ENCODE measurements at places on chromosomes 2 and 18.

- no peak for DNase-seq
These were observed 116.8 kb upstream of the ST6GAL2 start for GRCh38 chr2:107002735-107003134.

DNA sequence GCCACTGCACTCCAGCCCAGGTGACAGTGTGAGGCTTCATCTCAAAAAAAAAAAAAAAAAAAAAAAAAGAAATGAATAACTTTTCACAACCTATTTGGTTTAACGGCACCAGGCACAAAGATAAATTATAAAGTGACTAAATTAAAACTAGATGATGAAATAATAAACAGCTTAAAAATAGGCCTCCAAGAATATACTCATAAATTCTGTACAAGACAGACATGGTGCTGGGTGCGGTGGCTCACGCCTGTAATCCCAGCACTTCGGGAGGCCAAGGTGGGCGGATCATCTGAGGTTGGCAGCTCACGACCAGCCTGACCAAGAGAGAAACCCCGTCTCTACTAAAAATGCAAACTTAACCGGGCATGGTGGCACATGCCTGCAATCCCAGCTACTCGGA lies 19.7 kb downstream of the USP34 start:
- DNase-seq: no peak

DNA sequence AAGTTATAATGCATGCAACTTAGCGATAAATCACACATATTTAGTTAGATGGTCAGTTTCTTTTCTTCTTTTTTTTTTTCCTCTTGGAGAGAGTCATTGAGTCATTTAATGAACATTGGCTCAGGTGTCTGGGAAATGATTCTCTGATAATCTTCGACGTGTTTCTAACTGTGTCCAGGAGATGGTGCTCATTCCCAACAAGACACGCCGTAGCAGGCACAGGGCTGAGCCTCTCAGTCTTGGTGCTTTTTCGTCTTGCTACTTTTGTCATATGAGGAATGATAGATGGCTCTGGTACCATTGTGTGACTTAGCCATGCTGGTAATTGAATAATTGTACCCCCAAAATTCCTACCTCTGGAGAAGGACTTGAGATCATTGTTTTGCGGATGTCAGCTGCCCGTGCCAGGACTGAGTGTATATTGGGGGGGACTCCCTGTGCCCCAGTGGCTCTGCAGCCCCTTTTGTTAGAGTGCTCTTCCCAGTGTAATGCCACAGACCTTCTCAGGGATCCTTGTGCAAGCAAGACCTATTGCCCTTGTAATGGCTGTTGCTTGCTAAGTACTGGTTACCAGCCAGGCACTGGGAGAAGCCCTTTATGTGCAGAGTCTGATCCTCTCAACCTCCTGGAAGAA lies 107.6 kb upstream of the CYRIA start:
- peak; percentile 75 for DNase-seq

- no peak for DNase-seq
These were observed 75.2 kb downstream of the FMNL2 start for GRCh38 chr2:152410165-152410597.

- DNase-seq: no peak
These were observed 17.6 kb upstream of the GRP start for GRCh38 chr18:59202258-59202820.

- no peak for DNase-seq
These were observed 747.0 kb downstream of the BCL11A start for GRCh38 chr2:59806486-59806885.

DNA sequence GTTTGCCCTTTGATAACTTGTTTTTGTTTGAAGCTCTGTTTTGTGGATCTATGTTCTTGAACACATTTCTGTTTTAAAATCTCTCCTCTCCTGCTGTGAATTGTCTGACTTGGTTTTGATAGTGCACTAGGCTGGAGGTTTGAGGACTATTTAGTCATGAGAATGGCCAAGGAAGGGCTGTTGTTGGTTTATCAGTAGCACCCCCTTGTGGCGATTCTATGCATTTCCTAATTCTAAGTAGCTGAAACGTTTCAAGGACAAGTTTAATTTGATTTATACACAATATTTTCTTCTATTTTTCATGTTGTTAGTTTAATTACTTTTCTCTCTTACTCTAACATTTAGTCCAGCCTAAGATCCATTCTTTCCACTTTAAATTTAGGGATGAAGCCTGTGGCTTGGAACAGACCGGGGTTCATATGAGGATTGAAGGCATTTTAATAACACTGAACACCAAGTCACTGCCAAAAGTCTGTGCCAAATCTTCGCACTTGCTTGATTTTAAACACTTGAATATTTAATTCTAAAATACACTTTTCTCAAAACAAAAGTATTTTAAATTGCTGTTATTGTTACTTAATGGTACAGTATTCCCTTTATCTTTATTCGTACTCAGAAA lies 166.0 kb downstream of the SOCS6 start:
- DNase-seq: peak; percentile 74

GRCh38 chr2:161844822-161845221 lies 220.6 kb downstream of the SLC4A10 start:
- DNase-seq: no peak

DNA sequence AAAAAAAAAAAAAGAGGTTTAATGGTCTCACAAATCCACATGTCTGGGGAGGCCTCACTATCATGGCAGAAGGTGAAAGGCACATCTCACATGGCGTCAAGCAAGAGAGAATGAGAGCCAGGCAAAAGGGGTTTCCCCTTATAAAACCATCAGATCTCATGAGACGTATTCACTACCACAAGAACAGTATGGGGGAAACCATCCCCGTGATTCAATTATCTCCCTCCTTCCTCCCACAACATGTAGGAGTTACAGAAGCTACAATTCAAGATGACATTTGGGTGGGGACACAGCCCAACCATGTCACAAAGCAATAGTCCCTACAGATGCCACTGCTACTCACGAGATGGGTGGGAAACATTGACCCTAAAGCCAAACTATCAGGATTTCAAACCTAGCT lies 392.7 kb upstream of the ID2 start:
- DNase-seq: no peak

- DNase-seq: peak; percentile 94
These were observed 20.4 kb upstream of the CXXC1 start for GRCh38 chr18:50307738-50308470.

DNA sequence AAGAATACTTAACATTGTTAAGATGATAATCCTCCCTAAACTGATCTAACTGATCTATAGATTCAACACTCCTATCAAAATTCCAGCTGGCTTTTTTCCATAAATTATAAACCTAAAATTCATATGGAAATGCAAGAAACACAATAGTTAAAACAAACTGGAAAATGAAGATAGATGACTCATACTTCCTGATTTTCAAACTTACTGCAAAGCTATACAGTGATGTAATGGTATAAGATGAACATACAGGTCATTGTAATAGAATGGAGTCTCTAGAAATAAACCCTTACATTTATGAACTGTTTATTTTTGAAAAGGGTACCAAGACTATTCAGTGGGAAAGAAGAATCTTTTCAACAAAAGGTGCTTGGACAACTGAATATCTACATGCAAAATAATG lies 32.3 kb downstream of the UBXN4 start:
- DNase-seq: peak; percentile 71

DNA sequence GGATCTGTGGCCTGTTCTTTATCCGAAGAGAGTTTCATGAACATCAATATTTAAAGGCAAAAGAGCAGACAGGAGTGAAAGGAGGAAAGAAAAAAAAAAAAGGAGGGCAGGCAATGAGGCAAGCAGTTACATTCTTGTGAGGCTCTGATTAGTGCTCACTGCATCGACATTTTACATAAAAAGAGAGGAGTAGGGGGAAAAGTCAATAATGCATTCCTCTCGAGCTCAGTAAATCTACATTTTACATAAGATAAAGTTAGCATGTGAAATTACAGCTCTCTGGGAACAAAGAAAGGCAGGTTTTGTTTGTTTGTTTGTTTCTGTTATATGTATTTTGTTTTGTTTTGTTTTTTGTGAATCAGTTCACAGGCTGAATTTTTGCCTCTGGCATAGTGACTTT lies 187.1 kb upstream of the ARL4C start:
- no peak for DNase-seq

DNA sequence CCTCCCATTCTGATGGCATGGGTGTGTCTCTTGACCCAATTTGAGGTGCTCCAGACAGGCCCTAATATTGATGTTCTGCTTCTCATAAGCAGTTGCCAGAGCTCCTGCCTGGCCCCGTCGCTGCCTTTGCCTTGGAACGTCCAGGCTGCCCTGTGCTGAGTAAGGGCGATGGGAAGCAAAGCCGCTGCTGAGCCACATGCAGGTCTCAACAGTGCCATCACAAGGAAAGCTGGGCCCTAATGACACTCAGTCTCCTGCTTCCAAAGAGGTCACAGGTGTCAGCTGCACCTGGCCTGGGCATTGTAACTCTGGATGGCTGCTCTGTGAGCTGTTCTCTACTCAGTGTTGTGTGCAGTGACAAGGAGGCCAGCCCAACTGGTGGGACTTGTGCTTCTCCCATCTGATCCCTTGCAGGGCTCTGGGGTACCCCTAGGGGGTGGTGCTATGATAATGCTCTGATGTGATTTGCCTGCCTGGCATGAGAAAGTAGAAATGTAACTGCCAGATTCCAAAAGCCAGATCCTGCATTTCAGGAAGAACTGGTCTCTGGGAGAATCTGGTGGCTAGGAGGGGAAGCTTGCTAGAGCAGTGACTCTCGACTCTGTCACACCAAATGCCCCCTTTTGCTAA lies 8.7 kb downstream of the TTC39C start:
- DNase-seq: peak; percentile 27

- no peak for DNase-seq
These were observed 141.5 kb upstream of the FIGN start for GRCh38 chr2:163877316-163877715.

DNA sequence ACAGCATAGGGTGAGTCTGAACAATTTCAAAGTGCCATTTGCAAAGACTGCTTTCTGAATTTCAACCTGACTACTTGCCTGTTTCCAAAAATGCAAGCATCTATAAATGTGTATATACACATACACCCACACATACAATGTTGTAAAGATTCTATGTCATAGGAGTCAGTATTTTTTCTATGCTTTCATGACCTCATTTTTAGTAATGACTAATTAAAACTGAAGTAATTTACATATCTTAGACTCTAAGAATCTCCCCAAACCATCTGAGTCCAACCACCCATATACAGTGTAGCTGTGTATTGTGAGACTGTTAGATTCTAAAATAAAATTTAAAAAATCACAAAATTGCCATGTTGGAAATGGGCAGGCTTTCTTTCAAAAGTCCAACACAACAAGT lies 162.0 kb upstream of the STK17B start:
- no peak for DNase-seq

GRCh38 chr2:10405448-10405847 lies 42.7 kb downstream of the ODC1 start:
- DNase-seq: no peak

DNA sequence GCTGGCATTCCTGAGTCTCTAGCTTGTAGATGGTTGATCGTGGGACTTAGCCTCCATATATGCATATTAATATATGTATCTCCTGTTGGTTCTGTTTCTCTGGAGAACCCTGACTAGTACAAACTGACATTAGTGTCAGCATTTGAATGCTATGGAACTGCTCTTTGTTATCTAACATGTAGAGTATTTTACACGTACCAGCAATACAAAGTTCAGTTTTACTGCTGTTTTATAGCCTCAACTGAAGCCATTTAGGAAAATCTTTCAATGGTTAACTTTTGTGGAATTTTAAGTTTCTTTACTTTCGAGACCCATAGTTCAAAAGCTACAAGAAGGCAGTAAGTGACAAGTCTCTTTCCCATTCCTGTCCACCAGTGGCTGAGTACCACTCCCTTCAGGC lies 418.4 kb downstream of the NUP35 start:
- no peak for DNase-seq
